ENCODE measurements at places on chromosomes 5 and 9. TPM values are rescaled to one million over a fixed set of nuclear protein-coding genes. Genes with fewer than 3 reads are reported as not detected.

DNA sequence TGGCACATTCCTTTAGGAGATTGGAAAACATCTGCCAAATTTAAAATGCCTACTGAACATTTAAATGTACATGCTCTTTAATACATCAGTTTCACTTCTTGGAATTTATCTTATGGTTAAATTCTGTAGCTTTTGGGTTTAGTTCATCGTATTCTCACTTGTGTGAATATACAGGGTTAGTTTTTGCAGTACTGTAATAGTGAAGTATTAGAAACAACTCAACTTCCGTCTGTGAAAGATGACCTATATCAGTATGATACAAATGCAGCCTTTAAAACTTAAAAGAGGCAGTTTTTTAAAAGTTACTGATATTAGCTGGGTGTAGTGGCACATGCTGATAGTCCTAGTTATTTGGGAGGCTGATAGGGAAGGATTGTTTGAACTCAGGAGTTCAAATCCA, 57.2 kb downstream of the CDC42SE2 start:
- no peak for DNase-seq

The STK32A gene
- not detected for total RNA-seq

The IDNK gene
- total RNA-seq: 10.2 TPM

The SPATA6L gene
- 3.4 TPM for total RNA-seq

DNA sequence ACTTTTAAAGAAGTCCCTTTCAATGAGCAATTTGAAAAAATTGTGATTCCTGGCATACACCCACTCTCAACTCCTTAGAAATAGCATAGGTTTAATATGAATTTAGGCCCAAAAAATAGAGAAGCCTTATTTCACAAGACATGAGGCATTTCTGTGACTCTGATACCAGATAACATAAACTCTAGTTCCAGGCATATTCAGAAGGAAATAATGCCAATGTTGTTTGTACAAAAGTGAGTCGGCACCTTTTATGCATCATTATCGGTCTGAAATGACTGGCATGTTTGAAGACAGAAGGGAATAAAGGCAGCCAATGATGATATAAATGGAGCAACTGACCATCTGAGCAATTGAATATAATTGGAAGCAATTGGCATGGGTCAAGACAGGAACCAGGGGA, 19.4 kb upstream of the RECK start:
- no peak for DNase-seq

DNA sequence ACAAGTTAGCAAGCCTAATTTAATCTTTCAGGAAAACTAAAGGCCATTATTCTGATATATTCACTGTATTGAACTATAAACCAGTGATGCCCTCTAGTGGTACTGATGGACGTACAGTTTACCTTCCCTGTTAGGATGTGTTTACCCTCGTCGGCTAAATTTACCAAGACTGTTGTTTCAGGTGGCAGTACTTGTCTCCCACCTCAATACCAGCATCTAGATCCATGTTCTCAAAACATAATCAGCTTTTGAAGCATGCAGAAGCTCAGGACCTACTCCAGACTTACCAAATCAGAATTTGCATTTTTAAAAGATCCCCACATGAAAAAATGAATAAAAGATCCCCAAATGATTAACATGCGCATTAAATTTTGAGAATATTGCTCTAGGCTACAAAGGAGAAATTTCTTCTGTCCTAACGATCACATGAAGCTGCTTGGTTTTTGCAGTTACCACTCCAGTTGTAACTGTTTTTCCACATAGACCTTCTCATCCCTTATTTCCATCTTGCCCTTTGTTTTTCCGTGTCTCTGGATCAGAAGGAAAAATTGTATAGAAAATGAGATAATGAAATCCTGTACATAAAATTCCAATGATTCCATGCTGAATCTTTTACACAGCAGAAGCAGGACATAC, 3.2 kb upstream of the BAAT start:
- peak; percentile 28 for DNase-seq

GRCh38 chr5:66945389-66946349, 250.9 kb downstream of the CD180 start:
- no peak for DNase-seq

DNA sequence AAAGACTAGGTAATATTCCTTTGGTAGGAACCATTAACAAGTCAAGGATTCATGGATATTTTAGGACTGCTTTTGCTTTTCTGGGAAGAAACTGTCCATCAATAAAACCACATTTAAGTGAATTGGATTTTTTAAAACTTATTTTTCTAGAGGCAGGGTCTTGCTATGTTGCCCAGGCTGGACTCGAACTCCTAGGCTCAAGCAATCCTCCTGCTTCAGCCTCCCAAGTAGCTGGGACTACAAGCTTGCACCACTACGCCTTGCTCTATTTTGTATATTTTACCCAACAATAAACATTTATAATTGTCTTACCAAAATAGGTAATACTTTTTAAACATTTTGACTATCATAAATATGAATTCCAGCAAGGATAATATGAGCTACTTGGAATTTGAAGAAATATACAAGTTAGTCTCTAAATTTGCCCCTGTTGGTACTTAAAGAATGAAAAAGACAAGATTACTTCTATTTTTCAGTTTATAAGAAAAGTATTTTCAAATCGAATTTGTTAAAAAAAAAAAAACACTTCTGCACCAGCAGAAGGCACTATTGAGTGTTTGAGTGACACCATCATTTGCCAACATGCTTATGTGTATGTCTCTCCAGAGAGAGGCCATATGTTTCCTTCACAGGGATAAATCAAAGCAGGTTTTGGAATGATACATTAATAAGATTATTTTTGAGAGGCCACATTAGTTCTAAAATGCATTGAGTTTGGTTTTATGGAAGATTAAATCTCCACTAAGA, 60.0 kb upstream of the CARTPT start:
- DNase-seq: no peak

The IFNK gene
- total RNA-seq: not detected

DNA sequence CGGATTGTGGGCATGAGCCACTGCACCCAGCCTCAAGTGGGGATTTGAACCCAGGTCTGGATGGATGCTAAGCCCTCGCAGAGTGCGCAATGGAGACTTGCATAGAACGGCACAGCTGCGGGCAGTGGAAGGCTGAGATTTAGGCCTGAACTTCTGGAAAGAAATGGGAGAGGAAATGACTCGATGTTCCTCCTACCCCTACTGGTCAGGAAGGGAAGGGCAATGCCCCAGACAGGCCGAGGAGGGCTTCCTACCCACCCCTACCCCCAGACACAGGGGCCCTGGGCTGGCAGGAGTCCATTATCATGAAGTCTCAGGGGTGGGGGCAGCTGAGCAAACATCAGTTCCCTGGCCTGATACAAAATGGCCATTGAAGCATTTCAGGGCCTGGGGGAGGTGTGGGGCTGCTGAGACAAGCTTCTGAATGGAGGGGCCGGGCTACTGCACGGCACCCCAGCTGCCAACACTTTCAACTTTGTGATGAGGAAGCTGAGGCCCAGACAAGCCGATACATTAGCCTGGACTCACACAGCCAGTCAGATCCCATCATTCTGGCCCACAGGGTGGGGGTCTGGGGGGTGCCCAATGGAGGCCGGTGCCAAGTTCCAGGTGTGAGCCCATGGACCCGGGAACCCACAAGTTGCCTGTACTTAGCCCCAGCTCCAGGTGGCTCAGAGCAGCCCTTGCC, 13.5 kb upstream of the WDR38 start:
- no peak for DNase-seq

DNA sequence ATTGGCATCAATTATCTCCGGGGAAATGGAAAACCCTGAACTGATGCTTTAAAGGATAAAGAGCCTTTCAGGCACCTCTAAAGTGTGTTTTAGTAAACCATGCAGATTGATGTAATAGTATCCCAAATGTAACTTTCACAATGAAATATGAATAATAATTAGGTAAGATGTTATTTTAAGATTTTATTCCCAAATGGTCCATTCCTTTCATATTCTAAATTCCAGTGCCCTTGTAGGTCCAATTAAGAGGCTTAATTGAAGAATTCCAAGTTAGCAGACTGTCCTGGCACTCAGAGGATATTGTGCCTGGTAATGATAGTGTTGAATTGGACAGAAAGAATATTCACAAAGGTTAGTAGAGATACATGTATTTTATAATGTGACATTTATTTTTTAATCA, 352.5 kb upstream of the NUDT12 start:
- no peak for DNase-seq

DNA sequence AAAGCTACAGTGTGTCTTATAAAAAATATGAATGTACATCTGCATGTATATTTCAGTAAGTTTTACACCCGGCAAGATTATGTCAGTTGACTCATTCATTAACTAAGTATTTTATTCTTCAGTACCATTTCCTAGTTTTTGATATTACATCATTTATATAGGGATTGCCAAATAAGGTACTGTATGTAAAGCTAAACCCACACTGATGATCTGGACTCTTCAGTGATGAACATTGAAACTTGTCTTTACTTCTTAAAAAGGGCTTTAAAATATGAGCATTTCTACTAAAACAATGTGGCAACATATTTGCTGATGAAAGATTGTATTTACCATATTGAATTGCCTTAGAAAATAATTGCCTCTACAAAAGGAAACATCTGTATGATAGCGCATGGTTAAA, 151.8 kb upstream of the TLX3 start:
- no peak for DNase-seq

DNA sequence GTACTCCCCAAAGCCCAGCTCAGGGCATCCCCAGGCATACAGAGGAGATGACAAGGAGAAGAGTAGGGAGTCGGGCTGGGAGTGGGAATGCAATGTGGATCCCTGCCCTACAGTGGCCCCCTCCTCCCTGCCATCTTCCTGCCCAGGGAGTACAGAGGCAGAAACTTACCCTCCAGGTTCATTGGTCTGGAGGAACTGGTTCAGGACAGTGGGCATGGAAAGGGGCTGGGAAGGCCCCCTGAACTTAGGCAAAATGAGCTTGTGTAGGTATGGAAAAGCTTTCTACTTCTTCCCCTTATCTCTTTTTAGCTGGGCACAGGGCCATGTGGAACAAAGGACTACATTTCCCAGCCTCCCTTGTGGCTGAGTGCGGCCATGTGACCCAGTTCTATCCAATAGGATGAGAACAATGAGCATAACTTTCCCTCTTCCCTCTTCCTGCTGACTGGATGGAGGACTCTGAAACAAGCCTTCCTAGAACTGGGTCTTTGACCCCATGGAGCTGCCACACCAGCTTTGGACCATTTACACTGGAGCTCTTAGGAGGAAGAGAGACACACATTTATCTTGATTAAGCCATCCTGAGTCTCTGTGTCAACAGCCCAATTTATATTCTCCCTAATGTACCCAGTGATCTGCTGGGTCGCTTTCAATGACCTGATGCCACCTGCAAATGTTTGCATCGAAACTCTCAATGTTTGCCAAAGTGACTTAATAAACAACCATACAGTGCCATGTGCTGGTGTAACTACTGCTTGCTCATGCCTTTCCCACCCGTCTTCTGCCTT, 25.0 kb upstream of the HMCN2 start:
- peak; percentile 49 for DNase-seq

The MEIKIN gene
- 6.2 TPM for total RNA-seq

DNA sequence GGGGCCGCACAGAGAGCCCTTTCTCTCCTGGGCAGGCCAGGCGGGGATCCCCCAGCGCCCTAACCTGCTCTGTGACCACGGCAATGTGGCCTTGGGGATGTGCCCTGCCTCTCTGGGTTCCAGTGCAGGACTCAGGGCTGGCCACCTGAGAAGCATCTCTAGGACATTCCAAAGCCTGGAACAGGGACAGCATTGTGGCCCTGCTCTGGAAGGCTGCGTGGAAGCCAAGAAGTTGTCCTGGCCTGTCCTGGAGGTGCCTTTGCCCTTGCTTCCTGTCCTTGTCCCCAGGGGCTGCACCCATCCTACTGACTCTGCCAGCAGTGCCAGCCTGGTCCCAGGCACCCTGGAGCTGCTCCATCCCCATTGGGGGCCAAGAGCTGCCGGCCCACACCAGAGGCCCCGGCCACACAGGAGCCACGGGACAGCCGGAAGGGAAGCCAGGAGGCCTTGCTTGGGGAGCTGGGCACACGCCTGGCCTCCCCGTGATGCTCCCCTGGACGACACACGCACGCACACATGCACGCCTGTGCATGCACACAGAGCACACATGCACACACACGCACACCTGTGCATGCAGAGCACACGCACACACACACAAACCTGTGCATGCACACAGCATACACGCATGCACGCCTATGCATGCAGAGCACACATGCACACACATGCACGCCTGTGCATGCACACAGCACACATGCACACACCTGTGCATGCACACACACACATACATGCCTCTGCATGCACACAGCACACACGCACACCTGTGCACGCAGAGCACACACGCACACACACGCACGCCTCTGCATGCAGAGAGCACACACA, 20.1 kb upstream of the CAMSAP1 start:
- DNase-seq: no peak

GRCh38 chr9:19342947-19343346, 37.1 kb downstream of the RPS6 start:
- no peak for DNase-seq

DNA sequence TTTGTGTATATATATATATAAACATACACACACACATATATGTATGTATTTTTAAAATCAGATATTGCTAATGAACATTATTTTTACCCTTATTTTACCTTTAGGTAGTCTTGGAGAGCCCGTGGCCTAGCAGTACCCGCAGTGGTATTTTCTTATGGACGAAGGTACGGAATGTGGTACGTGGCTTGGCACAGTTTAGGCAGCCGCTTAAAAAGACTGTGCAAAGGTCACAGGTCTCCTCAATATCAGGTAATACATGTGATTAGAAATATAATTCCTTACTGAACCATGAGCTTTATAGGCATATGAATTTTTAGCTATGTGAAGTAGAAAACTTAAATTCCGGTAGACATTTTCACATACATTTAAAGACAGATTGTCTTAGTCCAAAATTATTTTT, 43.9 kb downstream of the RPS6 start:
- DNase-seq: no peak

GRCh38 chr5:171633776-171634470, 151.7 kb upstream of the SMIM23 start:
- DNase-seq: no peak

GRCh38 chr9:88891040-88891439, 100.2 kb upstream of the S1PR3 start:
- no peak for DNase-seq

The NMUR2 gene
- not detected for total RNA-seq

The PCDHGB3 gene
- total RNA-seq: 0.50 TPM

DNA sequence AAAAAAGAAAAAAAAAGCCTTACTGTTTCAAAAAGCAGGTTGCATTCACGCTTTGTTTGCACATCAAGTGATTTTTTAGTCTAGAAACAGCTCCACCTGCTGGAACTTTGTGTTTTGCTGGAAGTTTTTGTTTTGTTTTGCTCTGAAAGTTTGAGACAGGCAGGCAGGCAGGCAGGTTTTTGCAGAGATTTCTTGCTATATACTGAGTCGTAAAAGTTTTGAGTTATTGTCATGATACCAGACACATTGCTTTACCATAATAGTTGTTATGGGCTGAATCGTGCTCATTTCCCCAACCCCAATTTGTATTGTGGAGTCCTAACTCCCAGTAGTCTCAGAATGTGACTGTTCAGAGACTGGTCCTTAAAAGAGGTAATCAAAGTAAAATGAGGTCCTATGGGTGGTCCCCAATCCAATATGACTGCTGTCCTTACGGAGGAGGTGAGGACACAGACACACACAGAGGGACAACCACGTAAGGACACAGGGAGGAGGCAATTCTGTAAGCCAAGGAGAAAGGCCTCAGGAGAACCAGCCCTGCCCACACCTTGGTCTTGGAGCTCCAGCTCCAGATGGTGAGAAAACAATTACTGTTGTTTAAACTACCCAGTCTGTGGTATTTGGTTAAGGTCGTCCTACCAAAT, 20.9 kb downstream of the OR2Y1 start:
- peak; percentile 45 for DNase-seq

All from CD4-positive, alpha-beta memory T cell (primary cell).